ENCODE measurements at places on chromosomes 6 and 20.

DNA sequence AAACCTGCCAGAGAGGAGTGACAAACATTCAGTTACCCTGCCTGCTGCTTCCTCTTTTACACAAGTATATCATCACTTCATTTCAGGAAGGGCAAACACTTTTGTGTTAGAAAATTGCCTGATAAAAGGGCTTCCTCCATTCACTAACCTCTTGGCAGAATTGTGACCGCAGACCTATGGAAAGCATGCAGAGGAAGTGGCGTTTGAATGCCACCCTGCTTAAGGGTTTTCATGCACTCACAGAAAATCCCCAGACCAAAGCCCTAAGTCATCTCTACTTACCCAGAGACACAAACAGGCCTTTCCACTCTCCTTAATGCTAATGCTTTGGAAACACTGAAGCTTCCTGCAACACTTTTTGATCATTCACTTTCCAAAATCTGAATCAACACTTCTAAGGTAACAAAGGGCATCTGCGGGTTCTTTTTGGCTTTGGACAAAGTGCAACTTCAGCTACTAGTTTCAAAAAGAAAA is 22.1 kb upstream of the RALGAPA2 start:
- DNase-seq = peak; percentile 98

- no peak for DNase-seq
Measured at GRCh38 chr6:15712797-15713196, 50.0 kb upstream of the DTNBP1 start.

DNA sequence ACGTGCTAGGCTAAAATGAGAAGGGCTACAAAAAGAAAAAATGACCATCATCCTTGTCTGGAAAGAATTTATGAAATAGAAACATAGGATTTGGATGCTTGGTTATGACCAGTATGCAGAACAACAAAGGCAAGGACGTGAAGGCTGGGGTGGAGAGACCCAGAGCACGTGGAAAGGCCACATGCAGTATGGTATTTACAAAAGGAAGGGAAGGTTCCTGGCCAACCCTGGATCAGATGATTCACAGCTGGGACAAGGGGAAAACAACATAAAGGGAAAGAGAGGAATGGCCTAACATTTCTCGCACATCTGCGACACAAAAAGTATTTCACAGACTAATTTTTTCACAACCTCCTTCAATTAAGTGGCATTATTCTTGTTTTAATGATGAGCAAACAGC is 8.2 kb downstream of the STX7 start:
- no peak for DNase-seq

- no peak for DNase-seq
Measured at GRCh38 chr6:55131616-55132015, 42.7 kb upstream of the HCRTR2 start.

DNA sequence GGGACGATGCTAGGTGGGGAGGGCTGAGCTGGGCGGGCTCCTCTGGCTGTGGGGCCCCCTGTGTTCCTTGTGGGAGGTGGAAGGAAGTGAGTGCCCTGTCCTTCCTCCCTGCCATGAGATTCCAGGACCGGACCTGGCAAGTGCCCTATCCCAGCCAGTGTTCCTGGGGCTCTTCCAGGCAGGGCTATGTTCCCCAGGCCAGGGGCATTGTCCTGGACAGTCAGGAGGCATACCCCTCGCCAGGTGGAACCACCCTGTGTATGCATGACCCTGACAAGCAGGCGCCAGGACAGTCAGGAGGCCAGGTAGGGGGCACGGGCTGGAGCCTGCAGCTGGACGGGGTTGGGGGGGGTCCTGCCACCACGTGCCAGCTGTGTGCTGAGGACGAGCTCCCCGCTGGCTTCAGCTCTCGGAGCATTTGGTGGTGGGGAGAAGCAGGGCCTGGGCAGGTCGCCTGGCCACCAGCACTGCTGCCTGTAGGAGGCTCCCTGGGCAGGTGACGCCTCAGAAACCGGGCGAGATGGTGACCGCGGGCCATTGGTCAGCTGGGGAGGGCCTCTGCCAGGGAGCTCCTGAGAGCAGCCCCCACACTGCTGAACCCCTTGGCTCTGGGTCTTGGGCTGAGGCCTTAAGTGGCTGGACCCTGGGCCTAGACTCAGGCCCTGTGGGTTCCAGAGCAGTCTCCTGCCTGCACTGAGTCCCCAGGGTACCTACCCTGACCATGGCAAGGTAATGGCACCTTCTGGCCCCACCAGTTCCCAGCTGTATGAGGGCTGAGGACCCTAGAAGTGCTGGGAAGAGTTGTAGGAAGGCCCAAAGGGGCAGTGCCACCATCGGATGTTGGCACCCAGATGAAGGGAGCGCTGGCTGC is 694 bp downstream of the SLC17A9 start:
- DNase-seq = no peak

- no peak for DNase-seq
Measured at GRCh38 chr6:112245511-112246203, 8.7 kb downstream of the LAMA4 start.

DNA sequence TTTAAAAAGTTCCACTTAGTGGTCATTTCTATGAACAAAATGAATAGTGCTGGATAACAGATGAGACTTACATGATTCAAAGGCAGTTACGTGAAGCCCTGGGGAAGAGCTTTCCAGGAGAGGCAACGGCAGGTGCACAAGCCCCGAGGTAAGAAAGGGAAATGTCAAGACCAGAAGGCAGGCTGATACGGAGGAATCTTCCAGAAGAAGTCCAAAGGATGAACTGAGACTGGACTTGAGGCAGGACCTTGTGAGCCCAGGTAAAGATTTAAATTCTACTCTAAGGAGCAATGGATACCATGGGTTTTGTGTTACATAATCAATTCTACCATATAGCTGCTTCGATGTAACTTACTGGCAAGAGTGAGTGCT is 164.6 kb downstream of the BCAS1 start:
- no peak for DNase-seq

DNA sequence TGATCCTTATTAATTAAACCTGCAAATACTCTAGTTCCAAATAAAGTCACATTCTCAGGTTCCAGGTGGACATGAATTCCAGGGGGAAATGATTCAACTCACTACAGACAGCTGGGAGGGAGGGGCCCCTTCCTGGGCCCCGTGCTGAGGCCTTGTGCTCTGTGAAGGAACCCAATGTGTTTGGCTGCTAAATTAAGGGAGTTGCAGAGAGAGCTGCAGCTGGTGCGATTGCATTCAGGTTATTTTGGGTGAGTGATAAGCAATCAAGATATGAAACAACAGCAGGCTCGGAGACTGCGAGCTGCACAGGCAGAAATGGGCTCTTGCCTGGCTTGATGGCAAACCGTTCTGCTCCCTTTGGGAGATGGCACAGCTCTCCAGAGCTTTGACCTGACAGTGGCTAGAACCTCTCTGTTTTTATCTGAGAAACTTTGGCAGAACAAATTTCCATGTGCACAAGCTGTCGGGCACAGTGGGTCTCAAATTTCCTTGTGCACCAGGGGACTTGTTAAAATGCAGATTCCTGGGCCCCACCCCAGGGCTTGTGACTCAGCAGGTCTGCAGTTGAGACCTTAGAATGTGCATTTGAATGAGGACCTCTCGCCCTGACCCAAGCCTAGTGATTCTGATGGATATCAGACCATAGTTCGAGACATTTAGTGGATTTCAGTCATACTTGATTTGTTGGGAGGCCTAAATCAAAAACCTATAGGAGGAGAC is 9.8 kb downstream of the MAPK13 start:
- peak; percentile 18 for DNase-seq

DNA sequence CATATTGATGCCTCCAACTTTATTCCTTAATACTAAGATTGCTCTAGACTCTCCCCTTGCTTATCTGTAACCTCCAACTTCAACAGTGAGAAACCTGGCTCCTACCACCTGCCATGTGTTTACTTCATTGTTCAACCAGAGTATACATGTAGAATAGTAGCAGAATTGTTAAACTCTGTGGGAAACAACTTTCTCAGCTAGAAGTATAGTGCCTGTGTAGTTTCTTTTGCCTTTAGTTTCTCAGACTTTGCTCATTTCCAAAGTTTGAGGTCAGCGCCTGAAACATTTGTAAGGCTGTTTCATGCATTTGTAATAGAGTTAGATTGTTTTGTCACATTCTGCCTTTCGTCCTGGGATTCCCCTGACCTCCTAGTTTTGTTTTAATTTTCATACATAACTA is 34.9 kb upstream of the HECA start:
- DNase-seq = no peak

GRCh38 chr20:1414982-1415381 is 22.1 kb upstream of the FKBP1A start:
- no peak for DNase-seq
